Upper lobe of right lung (tissue), 1 donor: ENCODE measurements at places on chromosomes 2 and 18. TPM values are rescaled to one million over a fixed set of nuclear protein-coding genes. Genes with fewer than 3 reads are reported as not detected.

The DSC2 gene
- total RNA-seq: 17.2 TPM

The TMEM247 gene
- not detected for total RNA-seq

The PROM2 gene
- total RNA-seq: 6.0 TPM

GRCh38 chr2:26456440-26457250 is 21.3 kb downstream of the OTOF start:
- no peak overlapping the region for H3K27ac ChIP-seq
- no peaks in the 10 kb centered on the region for H3K27me3 ChIP-seq

- no peaks in the 10 kb centered on the region for H3K27me3 ChIP-seq
- H3K4me1 ChIP-seq: peaks cover 4% of the 10 kb centered on the region
- DNase-seq: no peak
- H3K4me3 ChIP-seq: no peak overlapping the region
- H3K27ac ChIP-seq: no peak overlapping the region
- no peaks in the 10 kb centered on the region for H3K36me3 ChIP-seq
Observed at GRCh38 chr2:69721022-69721421, 20.9 kb upstream of the ANXA4 start.

- no peaks in the 10 kb centered on the region for H3K4me1 ChIP-seq
- H3K36me3 ChIP-seq: no peaks in the 10 kb centered on the region
- H3K27ac ChIP-seq: no peak overlapping the region
- no peak for DNase-seq
Observed at GRCh38 chr2:68089961-68090360, 27.2 kb upstream of the C1D start.

DNA sequence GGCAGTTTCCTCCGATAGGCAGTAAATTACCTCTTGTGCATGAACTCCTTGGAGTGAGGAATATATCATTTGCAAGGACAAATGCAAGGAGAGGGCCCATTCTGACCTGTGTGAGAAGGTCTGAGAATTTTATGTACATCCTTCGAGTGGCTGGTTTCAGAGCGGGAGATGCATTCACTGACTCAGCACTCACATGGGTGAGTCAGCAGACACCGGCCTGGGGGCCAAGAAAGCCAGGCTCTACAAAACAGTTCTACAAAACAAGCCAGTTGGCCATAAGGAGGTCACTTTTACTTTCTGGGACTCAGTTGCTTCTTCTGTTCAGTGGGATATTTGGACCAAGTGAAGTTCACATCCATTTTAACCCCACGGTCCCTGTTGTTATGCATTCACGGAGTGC is 35.3 kb downstream of the CYP26B1 start:
- no peaks in the 10 kb centered on the region for H3K36me3 ChIP-seq
- no peaks in the 10 kb centered on the region for H3K4me1 ChIP-seq
- H3K27me3 ChIP-seq: peaks cover 4% of the 10 kb centered on the region
- no peak overlapping the region for H3K27ac ChIP-seq
- no peak overlapping the region for H3K4me3 ChIP-seq

DNA sequence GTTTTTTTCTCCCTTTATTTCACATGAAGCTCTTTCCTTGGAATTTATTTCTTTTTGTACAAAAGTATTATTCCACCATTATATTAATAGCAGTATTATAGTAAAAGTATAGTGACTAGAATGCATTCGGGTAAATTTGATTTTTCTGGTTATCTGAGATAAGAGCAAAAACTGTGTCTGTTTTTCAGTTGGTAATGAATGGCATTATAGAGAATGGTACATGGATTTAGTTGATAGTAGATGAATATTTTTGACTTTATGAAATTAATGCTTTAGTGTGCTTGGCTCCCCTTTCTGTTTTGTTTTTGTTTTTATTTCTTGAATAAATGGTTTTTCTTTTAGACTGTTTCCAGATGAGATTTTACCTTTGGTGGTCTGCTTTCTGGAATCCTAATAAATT is 71.8 kb downstream of the MTA3 start:
- no peak overlapping the region for H3K4me3 ChIP-seq
- H3K36me3 ChIP-seq: no peaks in the 10 kb centered on the region
- no peak overlapping the region for H3K27ac ChIP-seq
- no peaks in the 10 kb centered on the region for H3K4me1 ChIP-seq
- no peak for DNase-seq
- no peaks in the 10 kb centered on the region for H3K27me3 ChIP-seq

DNA sequence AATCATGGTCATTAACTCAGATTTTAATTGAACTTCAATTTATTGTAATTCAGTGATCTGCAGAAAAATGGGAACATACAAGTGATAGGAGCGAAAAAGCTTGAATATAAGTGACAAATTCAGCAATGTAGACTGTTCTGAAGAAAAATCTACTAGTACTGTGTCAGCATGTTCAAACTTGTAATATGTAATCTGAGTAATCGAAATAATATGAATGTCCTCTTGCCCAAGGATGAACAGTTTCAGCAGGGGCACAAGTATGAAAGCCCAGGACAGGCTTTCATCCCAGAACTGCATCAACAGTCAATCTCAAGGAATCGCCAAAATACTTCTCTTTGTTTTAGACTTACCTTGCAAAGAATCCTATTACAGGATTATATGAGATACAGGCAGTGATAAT is 1110.5 kb downstream of the LRP1B start:
- H3K27me3 ChIP-seq: no peaks in the 10 kb centered on the region
- no peak for DNase-seq
- H3K4me1 ChIP-seq: no peaks in the 10 kb centered on the region
- no peak overlapping the region for H3K4me3 ChIP-seq
- H3K36me3 ChIP-seq: no peaks in the 10 kb centered on the region
- H3K27ac ChIP-seq: no peak overlapping the region

DNA sequence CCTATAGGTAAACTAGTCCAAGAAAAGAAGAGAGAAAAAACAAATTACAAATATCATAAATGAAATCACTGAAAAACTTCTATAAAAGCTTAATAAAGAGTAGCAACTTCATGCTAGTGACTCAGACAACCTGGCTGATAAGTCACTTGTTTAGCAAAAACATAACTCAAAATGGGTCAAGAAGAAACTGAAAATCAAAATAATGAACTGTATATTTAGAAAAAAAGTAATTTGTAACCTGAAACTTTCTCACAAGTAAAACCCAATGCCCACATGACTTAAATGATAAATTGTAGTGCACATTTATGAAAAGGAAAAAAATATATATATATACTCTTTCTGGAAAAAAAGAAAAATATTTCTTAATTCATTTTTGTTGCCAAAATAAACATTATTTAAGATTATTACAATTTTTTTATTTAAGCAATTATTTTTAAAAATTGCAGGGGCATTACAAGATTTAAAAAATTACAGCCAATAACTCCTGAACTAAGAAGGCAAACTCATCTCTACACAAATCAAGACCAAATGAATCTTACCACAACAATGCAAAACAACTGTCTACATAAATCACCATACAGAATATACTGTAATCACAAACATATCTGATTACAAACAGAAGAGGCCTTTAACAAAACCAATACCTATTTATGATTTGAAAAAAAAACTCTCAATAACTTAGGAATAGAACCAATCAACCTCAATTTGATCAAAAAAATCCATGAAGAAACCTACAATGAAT is 406.3 kb downstream of the CDH7 start:
- no peaks in the 10 kb centered on the region for H3K36me3 ChIP-seq
- no peak overlapping the region for H3K27ac ChIP-seq
- H3K4me1 ChIP-seq: no peaks in the 10 kb centered on the region
- no peak overlapping the region for H3K4me3 ChIP-seq
- DNase-seq: no peak
- H3K27me3 ChIP-seq: no peaks in the 10 kb centered on the region
